Cortex of kidney (tissue), 1 donor: ENCODE measurements at places on chromosomes 2 and 18.

GRCh38 chr2:219661955-219662395 lies 34.5 kb downstream of the SLC4A3 start:
- no peak for DNase-seq

DNA sequence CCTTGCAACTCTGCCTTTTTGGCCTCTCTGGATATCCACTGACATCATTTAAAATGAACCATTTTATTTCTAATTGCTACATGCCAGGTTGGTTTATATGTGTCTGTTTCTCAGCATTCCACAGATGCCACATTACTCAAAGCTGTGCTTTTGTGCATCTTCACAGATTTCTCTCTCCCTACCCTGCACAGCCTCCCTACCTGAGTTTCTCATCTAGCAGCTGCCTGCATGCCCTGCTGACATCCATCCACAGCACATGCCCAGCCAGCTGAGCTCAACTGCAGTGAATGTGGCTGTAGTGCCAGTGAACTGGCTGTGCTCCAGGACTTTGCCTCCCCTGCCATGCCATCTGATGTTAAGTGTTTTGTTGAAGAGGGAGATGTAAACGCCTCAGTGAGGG lies 44.5 kb downstream of the PKP4 start:
- DNase-seq, result no peak

DNA sequence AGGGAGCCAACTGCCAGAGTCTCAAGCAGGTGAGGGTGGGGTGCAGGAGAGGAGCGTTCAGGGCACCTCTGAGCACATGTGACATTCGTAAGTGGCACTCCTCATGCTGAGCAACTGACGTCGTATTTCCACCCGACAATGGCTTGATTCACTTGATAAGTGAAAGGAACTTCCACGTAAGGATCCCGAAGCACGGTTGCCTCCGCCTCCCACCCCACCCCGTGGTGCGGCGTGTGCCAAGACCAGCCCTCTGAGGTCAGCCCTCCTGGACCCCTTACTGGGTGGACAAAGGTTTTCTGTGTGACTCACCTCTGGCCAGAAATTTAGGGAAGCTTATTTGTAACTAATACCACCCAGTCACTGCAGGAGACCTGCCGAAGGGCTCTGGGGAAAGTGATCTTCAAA lies 59.9 kb downstream of the AGAP1 start:
- no peak for DNase-seq

DNA sequence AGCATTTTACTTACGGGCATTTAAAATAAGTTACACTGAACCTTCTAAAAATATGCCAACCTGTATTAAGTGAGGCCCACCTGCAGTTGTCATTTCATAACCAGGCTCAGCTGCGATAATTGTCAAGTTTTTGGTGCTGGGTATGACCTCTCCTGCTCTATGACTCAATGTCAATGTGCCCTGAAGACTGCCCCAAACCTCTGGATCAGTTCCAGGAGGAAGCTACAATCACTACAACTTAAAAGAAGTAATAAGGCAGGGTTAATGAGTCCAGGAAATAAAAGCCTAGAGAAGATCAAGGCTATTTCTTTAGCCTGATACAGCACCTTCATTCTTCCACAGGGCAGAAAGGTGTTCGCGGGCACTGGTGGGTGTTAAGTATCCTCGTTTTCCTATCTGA lies 22.9 kb downstream of the POLR1A start:
- DNase-seq, result no peak

- no peak for DNase-seq
These were observed 103.0 kb downstream of the HNRNPLL start for GRCh38 chr2:38499548-38500282.

DNA sequence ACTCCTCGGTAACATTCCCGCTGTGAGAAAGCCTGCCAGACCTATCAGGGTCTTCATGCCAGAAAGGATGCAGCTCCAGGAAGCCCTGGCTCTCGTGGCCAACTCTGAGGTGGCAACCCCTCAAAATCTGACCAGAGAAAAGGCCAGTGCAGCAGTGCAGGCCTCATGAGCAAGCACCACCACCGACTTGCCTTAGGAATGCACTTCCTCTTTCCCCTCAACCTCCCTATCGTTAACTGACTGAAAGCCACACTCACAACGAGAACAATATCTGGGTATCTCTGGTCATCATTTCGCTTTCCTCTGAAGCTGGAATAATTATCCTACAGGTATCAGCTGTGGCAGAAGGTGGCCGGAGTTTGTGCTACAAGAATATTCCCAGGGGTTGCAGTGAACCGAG lies 101.4 kb upstream of the POU3F3 start:
- no peak for DNase-seq

GRCh38 chr18:65869527-65869926 lies 118.7 kb downstream of the CDH7 start:
- DNase-seq, result no peak

- no peak for DNase-seq
These were observed 123.5 kb upstream of the LGALSL start for GRCh38 chr2:64330281-64331113.

DNA sequence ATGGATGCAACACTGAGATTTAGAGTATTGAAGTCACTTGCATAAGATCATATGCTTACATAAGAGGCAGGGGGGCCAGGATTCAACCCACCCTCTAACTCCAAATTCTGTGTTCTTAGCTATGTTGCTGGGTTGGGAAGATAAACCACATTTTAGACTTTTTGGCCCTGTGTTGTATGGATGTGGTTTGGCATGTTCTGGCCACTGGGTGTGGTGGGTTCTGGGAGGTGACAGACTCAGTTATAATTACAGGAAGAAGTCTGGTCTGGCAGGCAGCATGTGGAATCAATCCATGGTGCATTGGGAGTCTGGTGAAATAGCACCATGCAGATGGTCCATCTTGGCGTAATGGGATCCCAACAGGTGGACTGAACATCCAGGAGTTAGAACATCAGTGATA lies 138.9 kb downstream of the LTBP1 start:
- no peak for DNase-seq

DNA sequence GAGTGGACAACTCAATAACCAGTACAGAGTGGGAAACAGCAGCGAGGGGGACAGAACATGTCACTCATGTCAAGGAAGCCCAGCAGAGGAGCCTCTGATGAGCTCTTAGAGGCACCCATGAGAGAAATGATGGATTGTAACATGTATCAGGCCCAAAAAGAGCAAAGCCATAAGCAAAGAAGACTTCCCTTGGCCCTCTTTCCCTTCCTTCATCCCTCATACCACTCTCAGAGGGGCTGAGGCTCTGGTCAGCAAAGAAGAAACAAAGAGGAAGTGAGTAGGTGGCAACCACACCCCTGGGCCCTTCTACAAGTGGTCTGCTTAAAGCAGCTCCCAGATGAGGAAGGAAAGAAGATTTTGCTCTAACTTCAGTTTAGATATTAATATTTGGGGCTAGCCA lies 112.8 kb downstream of the CDC42EP3 start:
- DNase-seq, result no peak

DNA sequence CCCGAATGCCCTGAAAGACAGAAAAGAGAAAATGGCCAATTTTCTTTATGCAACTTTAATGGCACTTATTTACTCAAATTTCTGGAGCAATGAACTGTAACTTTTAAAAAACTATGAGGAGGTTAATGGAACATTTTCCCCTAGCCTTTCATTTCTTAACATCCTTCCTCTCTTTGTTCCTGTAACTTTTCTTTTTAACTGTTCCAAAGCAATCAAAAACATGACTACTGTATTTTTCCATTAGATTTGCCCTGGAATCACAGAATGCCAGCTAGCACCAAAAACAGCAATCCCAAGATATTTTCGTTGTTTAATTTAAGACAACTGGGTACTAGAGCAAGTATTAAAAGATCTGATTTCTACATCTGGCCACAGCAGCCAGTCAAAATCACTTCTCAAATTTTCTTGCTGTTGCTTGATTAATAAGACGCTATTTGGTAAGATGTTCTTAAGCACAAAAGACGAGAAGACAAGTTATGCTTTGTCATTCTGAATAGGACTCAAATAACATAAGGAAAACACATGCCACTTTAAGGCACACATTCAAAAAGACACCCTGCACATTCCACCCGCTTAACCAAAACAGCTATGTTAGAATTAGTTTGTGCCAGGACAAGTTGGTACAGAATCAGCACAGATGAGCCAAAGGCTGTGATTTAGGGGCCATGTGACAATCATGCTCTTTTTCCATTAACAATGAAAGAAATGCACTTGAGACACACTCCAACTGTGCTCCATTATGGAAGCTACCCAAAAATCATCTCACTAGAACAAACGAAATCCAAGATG lies 3.6 kb downstream of the STARD7 start:
- DNase-seq, result no peak
